Vagina (tissue), 2 donors: ENCODE measurements at places on chromosomes 2 and 18.

DNA sequence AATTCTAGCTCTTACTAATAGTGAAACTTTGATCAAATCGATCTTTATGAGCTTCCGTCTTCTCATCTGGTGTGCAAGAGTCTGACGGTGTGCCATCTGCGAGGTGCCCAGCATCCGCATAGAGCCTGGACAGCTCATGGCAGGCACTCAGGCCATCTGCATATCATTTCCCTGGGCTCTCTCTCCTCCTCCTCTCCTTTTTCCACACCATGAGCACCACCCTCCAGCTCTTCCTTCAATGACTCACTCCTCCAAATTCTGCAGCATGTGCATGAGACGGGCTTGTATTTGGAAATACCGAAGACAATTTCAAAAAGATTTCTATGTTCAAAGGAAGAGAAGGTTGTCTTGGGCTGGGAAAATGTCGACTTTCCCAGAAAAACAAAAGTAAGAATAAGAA is 161.1 kb downstream of the CCBE1 start:
- no peak for DNase-seq

- no peak for DNase-seq
Measured at GRCh38 chr2:167756446-167756845, 490.9 kb downstream of the STK39 start.

- DNase-seq = no peak
Measured at GRCh38 chr2:56444339-56444738, 260.5 kb downstream of the CCDC85A start.

- no peak for DNase-seq
Measured at GRCh38 chr2:241632478-241633325, 4.3 kb downstream of the THAP4 start.
